HAP-1 (cell line): ENCODE measurements at places on chromosomes 2 and 18.

DNA sequence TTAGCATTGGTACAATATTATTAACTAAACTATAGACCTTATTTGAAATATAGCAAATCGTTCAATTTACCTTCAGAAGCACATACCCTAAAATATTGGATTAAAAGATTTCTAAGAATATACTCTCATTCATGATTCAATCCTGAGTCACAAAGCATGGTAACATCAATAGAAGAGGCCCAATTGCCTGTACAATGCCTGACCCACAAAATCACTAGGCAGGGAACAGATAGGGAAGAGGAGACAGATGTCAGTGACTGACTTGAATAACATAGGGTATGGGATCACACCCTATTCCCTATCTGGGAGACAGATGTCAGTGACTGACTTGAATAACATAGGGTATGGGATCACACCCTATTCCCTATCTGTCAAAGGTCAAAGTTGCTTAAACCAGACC lies 611.6 kb upstream of the VRK2 start:
- no peak for DNase-seq

GRCh38 chr18:64936671-64937070 lies 787.8 kb upstream of the LINC00305 start:
- DNase-seq: no peak

GRCh38 chr2:101450965-101451364 lies 23.9 kb downstream of the RFX8 start:
- no peak for DNase-seq

DNA sequence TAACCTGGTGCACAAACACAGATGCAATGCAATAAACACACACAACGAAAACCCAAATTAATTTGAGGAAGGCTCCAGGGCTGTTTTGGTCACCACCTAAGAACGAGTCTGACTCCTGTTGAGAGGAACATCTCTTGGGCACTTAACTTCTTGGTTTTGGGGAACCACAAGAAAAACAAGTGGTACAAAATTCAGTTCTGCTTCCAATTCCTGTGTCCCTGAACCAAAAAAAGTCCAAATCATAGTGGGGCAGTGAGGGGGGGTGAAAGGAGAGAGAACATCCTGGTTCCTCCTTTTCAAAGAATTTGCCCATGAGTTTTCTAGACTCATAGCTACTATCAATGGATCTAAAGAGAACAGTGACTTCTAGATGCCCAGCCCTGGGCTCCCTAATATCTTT lies 143.6 kb downstream of the COL4A4 start:
- no peak for DNase-seq

DNA sequence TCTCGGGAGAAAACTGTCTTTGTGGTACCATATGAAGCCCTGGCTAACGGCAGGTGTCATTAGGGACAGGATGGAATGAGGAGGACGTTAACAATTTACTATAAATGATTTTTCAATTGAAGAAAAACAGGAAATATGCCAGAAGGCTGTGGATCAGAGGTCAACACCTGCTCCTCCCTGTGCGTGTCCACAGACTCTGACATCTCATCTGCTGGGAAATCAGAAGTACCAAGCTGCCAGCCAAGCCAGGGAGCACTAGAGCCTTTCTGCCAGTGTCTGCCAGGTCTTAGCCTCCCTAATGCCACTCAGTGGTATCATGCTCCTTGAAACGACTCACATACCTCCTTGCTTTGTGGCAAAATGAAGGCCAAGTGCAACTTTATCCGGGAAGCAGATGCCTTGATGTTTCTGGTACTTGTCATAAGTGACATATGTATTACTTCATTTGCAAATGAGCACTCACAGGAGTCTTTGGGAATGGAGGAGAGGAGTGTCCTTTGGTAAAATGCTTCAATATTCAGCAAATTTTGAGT lies 541.1 kb downstream of the SATB2 start:
- DNase-seq: no peak

DNA sequence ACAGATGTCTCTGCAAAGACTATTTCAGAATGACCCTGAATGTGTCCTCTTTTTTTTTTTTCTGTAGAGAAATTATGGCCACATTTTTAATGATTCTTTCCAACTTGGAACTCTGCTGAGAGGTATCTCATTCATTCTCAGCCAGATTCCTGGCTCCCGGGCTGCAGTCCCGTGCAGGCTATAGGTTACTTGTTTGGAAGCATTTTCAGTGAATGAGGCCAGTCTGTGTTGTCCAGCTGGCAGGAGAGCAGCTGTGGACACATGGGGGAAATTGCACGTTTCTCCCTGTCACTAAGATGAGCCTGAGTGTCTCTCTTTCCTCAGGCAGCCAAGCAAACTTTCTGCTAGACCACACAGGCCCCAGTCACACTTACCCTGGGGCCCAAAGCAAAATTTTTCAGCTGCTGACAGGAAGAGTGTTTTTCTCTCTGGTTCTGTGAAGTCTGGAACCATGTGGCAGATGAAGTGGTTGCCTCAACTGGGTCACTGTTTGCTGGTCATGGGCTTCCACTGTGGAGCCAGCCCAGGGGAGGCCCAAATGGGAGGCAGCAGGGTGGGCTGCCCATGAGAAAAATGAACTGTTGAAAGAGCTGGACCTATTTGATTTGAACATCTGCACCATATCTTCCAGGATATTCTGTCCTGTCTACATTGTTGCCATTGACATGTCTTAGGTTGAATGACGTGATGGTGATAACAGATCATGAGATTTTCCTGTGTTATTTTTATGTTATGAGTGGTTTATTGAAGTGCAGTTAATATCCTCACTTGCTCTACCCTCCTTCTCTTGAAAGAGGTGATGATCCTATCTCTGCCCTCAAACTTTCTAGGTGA lies 431.2 kb downstream of the LPIN1 start:
- DNase-seq: no peak

GRCh38 chr2:144048631-144049060 lies 471.3 kb downstream of the ZEB2 start:
- no peak for DNase-seq

- DNase-seq: no peak
Measured at GRCh38 chr18:46274266-46274665, 170.1 kb downstream of the HAUS1 start.

GRCh38 chr2:173657996-173658717 lies 303.5 kb downstream of the CDCA7 start:
- no peak for DNase-seq
